ENCODE measurements at places on chromosomes 3 and 15.
A peak's percentile ranks its signal among the peaks of the same experiment; 100 is the strongest.

DNA sequence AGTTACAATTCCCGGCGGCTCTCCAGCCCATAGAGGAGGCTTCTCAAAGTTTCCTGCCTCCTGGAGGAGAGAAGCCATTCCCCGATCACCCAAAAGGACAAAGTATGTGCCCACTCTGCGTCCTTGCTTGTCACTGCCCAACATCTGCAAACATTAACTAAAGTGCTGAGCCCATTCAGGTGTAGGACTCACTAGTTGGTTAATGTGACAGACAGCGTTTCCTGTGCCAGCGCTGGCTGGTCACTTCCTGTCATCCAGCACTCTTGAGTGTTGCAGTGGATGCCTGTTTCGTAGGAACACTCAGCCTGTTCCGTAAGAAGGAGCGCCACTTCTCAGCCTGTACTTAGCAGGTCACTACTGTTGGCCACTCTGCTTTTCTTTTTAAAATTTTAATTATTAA, 100.3 kb downstream of the APBA2 start:
- no peak for DNase-seq

DNA sequence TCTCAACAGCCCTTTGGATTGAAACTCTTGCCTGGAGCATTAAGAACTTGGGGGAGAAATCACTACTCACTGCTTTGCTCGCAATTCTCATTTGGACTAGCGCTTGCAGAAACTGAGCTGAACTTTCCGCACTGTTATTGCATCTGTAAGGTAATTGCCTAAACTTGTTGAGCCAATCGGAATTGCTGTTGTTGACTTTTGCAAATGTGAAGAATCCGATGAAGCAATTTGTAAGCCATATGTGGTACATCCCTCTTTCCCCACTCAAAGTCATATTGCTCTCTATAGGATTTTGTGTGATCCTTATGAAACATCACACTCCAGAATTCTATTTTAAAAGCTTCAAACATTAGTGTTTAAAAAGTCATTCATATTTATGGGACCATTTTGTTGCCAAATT, 191.7 kb upstream of the GBE1 start:
- DNase-seq, result no peak

GRCh38 chr15:84402856-84403608, 167.5 kb downstream of the GOLGA6L4 start:
- DNase-seq, result no peak

DNA sequence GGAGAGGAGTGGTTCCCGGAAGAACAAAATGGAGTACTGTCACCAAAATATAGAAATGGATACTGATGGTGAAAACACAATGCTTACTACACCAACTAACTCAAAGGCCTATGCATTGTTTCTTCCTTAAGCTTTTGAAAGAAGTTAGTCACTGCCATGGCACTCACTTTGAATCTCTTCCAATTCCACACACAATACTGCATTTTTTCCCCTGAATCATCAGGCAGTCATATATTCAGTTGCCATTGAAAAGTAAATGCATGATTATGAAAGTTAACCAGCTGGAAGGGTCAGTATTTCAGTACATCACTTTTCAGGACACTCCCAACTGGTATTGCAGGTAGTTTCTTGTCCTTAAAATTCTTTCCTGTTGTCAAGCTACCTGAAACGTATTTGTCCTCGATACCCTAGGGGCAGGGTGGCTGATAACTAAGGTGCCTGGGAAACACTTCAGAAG, 9.0 kb upstream of the LRRFIP2 start:
- no peak for DNase-seq

DNA sequence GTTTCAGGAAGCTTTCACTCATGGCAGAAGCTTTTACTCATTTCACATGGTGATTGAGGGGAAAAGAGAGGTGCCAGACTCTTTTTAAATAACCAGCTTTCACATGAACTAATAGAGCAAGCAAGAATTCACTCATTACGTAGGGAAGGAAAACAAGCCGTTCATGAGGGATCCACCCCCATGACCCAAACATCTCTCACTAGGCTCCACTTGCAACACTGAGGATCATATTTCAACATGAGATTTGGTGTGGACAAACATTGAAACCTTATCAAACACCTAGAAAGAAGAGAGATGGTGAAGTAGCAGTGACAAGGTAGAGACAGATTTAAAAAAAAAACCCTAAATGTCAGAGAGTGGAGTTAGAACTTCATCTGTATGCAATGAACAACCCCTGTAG, 408.6 kb upstream of the PDZRN3 start:
- DNase-seq, result no peak

GRCh38 chr15:44194323-44195150, 534 bp downstream of the FRMD5 start:
- DNase-seq, result peak; percentile 5

GRCh38 chr15:84828086-84828908, 11.1 kb downstream of the ALPK3 start:
- DNase-seq, result no peak

DNA sequence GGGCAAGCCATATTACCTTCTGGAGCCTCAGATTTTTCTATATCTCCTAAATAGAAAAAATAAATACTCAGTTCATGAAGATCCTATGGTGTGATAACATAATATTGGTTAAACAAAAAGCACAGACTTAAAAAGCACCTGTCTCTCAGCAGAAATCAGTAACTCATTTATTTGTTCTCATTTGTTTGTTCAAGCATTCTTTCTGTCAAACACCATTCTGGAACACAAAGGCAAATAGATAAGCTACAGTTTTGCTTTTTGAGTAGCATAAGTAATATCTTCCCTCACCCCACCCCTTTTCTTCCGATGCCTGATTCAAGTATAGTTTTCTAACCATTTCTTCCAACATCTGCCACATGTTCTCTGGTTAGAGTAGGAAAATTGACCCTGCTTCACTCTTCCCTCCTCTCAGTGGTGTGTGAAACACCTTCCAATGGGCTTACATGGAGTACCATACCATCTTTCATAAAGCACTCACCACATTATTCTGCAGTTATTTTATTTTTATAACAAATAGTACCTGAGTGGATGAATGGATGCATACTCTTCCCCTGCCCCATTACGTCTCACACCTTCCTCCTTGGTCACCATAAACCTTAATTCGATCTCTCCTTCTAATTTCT, 8.4 kb upstream of the IL1RAP start:
- DNase-seq, result no peak

DNA sequence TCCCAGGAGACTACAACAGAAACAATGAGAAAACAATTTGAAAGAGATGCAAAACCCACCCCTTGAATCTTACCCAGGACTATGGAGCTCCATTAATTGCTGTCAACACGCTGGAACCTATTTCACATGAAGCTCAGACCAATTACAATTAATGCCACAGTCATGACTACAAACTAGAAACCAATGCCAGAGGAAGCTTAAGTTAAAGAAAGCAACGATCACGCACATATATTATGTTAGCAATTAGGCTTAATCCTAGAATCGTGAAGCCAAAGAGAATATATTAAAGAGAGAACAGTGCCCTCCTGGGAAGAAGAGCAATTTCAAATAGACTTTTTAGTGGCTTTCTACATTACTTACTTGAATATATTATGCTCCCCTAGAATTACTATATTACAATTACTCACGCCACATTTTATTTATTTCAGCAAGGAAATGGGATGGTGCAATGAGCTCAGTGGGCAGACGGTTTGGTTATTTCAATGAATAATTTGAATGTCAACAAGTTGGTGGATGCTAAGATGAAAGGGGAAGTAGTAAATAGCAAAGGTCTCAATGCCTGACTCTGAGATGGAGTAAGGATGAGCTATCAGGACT, 125.5 kb downstream of the GREM1 start:
- no peak for DNase-seq

DNA sequence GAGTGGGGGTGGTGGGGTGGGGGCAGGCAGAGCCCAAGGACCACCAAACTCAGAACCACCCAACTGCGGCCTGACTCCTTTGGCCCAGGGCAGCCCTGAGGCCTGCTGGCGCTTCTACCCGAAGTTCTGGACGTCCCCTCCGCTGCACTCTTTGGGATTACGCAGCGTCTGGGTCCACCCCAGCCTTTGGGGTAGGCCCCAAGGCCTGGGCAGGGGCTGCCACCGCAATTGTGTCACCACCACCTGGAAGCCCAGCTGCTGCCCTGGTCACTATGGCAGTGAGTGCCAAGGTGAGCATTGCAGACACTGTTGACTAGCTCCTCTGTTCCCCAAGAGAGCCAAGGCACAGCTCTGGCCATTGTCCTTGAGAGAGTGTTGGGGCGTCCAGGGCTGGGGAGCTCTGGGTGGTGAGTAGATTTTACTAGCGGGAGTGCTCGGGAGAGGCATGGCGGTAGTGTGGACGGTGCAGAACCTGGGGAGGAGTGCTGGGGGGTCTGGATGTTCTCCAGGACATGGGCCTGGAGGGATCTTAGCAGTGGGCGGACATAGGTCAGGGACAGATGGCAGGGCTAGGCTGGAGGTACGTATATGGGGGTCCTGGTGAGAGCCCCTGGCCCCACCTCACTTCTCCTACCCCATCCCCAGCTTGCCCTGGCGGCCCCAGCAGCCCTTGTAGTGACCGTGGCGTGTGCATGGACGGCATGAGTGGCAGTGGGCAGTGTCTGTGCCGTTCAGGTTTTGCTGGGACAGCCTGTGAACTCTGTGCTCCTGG, 12.8 kb downstream of the NT5DC2 start:
- DNase-seq, result no peak

- no peak for DNase-seq
These were observed 26.9 kb downstream of the ZNF589 start for GRCh38 chr3:48267782-48268181.

DNA sequence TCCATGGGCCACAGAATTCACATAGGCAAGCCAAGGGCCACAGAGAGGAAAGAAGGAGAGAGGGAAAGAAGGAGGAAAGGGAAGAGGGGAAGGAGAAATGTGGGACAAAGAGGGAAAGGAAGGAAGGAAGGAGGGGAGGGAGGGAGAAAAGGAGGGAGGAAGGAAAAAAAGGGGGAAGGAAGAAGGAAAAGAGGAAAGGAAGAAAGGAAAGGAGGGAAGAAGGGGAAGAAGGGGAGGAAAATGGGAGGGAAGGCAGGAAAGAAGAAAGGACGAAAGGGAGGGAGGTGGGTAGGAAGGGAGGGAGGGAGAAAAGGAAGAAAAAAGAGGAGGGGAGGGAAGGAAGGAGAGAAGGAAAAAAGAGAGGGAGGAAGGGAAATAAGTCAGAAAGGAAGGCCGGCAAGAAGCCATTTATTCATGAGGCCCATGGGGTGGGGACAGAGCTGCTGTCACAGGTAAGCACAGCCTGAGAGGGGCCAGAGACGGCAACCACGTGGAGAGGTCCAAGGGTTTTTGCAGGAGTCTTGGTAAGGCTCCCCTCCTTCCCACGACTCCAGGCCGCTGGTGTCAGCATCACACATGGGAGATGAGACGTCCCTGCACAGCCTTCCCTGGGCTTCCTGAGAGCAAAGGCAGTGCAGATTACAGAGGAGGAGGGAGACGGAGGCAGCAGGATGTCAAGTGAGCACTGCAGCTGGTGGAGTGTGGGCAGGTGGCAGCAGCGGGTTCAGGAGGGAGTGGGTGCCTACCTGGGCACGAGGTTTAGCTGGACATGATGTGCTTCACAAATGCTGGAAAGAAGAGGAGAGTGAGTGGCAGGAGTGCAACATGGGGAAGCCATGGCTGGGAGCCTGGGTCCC, 5.5 kb downstream of the MYL3 start:
- no peak for DNase-seq

GRCh38 chr3:124763644-124764358, 33.5 kb downstream of the UMPS start:
- no peak for DNase-seq

- DNase-seq, result no peak
These were observed 61.3 kb downstream of the VGLL4 start for GRCh38 chr3:11582191-11582968.

- no peak for DNase-seq
These were observed 78.4 kb downstream of the PCSK6 start for GRCh38 chr15:101411085-101411484.

DNA sequence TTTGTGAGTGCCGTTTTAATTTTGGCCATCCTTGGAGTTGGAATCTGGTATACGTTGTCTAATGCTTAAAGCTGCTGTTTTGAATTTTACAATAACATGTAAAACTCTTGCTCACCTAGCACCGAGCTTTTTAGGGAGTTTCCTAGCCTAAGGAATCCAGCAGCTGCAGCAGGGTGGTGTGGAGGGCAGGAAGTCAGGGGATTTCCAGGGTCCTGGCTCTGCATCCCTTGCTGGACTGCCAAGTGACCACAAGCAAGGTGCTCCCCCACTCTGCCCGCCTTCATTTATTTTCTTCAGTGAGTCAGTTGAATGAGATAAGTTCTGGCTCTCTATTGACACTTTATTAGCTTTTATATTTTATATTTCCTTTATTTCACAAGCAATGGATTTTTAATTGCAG, 113.7 kb downstream of the ATG7 start:
- no peak for DNase-seq

DNA sequence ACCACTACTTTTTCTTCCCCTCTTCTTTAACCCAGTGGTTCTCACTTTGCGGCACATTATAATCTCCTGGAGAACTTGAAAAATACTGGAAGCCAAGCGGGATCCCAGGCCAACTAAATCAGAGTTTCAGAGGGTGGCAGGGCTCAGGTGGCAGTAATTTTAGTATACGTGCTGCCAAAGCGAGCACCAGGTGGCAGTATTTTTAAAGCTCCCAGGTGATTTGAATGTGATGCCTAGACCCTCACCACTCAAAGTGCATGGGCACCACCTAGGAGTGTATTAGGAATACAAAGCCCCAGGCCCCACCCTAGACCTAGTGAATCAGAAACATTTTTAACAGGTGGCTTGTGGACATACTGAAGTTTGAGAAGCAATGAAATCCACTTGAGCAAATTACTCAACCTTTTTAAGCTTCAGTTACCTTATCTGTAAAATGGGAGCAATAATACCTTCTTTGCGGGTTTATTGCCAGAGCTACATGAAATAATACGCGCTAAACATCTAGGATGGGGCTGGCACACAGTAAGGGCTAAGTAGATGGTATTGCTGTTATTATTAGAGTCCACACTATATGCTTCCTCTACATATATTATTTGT, 8.3 kb downstream of the B3GALNT1 start:
- DNase-seq, result no peak

DNA sequence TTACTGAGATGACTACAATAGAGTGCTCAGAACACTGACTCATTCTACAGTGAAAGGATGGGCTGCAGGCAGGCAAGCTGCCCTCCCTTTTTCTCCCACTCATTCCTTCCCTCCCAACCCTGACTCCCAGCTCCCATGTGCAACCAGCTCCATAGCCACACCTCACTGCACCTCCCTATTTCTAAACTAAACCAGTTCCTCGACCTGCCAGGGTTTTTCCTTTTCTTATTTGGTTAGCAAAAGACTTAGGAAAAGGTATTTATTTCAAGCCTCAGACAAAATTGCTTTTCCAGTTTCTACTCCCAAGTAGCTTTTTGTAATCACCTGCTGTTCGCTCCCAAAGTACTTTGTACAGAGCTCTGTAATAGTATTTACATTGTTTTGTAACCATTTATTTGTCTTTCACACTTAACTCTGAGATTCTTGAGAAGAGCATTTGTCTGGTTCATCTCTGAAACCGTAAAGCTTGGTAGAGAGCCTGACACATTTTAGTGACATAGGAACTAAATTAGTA, 2.2 kb downstream of the AADAC start:
- DNase-seq, result no peak

GRCh38 chr3:171384101-171384891, 75.9 kb downstream of the TNIK start:
- DNase-seq, result no peak
